ENCODE measurements at places on chromosomes 2 and 18.

- no peak for DNase-seq
Observed at GRCh38 chr2:190792956-190793888, 87.4 kb upstream of the GLS start.

DNA sequence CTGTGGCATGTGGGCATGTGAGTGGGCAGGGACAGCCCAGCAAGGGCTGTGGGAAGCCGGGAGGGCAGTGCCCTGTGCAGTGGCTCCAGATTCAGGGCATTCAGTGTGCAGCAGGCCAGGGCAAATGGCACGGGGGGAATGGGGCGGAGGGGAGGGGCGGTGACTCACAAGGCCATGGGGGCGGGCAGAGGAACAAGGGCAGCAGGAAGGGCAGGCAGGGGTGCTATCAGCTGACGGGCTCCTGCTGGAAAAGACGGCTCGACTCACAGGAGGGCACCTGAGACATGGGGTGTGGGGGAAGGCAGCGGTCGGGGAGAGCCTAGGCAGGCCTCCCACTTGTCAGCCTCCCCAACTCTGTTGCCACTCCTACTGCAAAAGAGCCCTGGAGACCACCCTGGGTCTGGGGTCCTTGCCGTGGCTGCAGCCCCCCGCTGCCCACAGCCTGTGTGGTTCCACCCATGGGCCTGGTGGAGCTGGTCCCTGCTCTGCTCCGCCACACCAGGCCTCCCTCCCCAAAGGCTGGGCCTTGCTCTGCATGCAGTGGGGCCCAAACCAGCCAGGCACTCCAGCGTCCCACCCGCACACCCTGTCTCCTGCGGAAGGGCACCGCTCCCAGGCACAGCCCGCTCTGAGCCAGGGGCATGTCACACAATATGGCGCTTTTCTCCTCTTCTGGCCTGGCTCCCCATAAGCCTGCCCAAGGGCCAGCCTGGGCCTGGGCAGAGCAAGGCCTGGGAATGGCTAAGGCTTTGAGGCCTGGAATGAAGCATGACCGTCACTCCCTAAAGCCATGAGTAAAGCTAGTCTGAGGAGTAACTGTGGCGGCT is 25.9 kb downstream of the HS6ST1 start:
- no peak for DNase-seq

- no peak for DNase-seq
Observed at GRCh38 chr2:241637795-241638660, 535 bp downstream of the ATG4B start.

- no peak for DNase-seq
Observed at GRCh38 chr2:4258563-4258962, 555.2 kb downstream of the DCDC2C start.

DNA sequence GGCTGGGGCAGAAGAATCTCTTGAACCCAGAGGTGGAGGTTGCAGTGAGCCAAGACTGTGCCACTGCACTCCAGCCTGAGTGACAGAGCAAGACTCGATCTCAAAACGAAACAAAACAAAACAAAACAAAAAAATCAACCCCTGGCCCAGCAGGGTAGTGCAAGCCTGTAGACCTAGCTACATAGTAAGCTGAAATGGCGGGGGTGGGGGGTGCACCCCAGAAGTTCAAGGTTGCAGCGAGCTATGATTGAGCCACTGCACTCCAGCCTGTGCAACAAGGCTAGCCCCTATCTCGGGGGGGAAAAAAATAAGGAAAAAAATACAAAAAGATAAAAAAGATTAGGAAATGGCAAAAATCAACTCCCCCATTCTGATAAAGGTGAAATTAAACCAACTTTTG is 6.4 kb downstream of the ATL2 start:
- DNase-seq, result no peak

Measured in right forelimb (tissue), 1 donor.